Activated CD4-positive, alpha-beta memory T cell treated with anti-CD3 and anti-CD28 coated beads, Interleukin-2, amount 10 ng/mL, durations not matched to agents 7 days and 5 days (primary cell): ENCODE measurements at places on chromosomes 11 and 22. TPM values are rescaled to one million over a fixed set of nuclear protein-coding genes. Genes with fewer than 3 reads are reported as not detected.

The NXPE2 gene
- total RNA-seq: not detected

The ACRV1 gene
- not detected for total RNA-seq

The SPA17 gene
- total RNA-seq: 3.4 TPM

The FZD4 gene
- total RNA-seq: 0.10 TPM

The OR2D2 gene
- not detected for total RNA-seq

The HTR3A gene
- not detected for total RNA-seq

The CARD16 gene
- total RNA-seq: 98.1 TPM

The TH gene
- total RNA-seq: not detected

The TKFC gene
- 51.5 TPM for total RNA-seq

The CRYBB3 gene
- 0.40 TPM for total RNA-seq

The GLYATL2 gene
- total RNA-seq: not detected

The FAM111A gene
- total RNA-seq: 136 TPM

GRCh38 chr11:57800444-57801182, 39.0 kb downstream of the CTNND1 start:
- H3K27ac ChIP-seq: peak overlapping the region; percentile 49
- H3K36me3 ChIP-seq: peaks cover 9% of the 10 kb centered on the region
- H3K27me3 ChIP-seq: no peaks in the 10 kb centered on the region
- H3K4me3 ChIP-seq: no peak overlapping the region
- DNase-seq: no peak
- peaks cover 30% of the 10 kb centered on the region for H3K4me1 ChIP-seq

GRCh38 chr11:11263238-11264005, 89.6 kb downstream of the CSNK2A3 start:
- H3K36me3 ChIP-seq: no peaks in the 10 kb centered on the region
- H3K4me3 ChIP-seq: no peak overlapping the region
- no peak overlapping the region for H3K27ac ChIP-seq

DNA sequence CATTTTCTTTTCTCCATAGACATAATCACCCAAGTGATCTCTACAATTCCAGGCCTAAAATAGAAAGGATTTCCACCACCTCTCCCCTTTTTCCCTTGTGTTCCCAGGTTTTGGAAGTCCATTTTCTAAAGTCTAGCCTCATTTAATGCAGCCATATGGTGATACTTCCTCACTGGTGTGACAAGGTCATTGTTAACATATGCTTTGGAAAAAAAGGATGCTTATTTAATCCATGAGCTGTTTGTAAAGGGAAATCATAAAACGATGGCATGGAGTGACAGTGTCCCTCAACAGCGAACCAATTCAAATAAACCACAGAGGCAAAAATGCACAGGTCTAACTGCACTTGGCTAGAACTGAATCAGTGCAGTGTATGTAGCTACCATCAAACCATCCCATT, 26.6 kb downstream of the GRIA4 start:
- DNase-seq: no peak
- no peak overlapping the region for H3K27ac ChIP-seq
- H3K27me3 ChIP-seq: no peaks in the 10 kb centered on the region
- H3K4me3 ChIP-seq: no peak overlapping the region
- H3K4me1 ChIP-seq: no peaks in the 10 kb centered on the region

GRCh38 chr11:4441515-4441914, 7.6 kb upstream of the OR52K2 start:
- H3K27me3 ChIP-seq: peaks cover 10% of the 10 kb centered on the region
- H3K27ac ChIP-seq: no peak overlapping the region
- no peaks in the 10 kb centered on the region for H3K4me1 ChIP-seq
- H3K36me3 ChIP-seq: no peaks in the 10 kb centered on the region
- DNase-seq: no peak
- no peak overlapping the region for H3K4me3 ChIP-seq

DNA sequence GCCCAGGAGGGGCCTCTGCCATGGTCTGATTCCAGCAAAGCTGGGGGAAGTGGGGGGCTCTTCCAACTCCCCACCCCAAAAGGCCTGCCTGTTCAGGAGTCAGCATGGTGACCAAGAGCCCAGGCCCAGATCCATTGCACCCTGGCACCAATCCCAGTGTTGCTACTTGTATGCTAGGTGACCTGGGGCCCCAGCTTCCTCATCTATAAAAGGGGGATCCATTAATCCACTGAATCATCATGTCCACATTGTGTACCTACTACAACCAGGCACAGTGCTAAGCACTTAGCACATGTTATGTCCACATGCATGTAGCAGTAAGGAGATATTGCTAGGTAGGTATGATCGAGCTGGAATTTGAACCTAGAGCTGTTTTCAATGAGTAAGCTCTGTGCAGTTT, 2.0 kb downstream of the SYT12 start:
- no peaks in the 10 kb centered on the region for H3K36me3 ChIP-seq
- peaks cover 25% of the 10 kb centered on the region for H3K4me1 ChIP-seq
- no peak overlapping the region for H3K4me3 ChIP-seq
- no peak overlapping the region for H3K27ac ChIP-seq
- no peak for DNase-seq
- peaks cover 65% of the 10 kb centered on the region for H3K27me3 ChIP-seq

- H3K4me3 ChIP-seq: no peak overlapping the region
- H3K36me3 ChIP-seq: peaks cover 5% of the 10 kb centered on the region
- H3K4me1 ChIP-seq: peaks cover 38% of the 10 kb centered on the region
- no peaks in the 10 kb centered on the region for H3K27me3 ChIP-seq
- peak overlapping the region; percentile 96 for H3K27ac ChIP-seq
Measured at GRCh38 chr11:65471447-65471891, 27.4 kb upstream of the MALAT1 start.

DNA sequence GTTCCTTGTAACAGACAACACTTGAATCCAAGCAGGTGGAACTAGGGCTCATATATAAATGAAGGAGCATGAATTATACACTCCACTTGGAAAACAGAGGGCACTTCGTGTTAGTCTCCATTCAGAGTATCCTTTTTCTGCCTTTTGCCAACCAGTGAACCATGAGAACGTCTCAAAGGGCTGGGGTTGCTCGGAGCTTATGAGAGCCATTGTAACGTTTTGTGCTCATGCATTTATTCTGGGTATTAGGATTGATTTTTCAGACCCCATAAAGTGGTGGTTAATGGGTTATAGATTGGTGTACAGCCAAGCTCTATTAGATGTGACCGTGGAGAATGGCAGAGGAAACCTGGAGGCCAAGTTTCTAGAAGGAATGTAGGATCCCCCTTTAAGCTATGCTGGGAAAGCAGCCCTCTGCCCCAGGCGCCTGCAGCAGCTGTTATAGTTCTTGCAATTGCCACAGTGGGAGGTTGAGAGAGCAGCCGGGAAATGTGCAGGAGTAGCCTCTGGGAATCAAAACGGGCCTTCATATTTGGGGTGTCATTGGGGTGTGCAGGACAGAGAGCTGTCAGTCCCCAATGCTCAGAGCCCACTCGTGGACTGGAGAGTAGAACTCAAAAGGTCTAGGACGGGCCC, 54.6 kb upstream of the ASPHD2 start:
- peaks cover 4% of the 10 kb centered on the region for H3K4me1 ChIP-seq
- H3K27me3 ChIP-seq: peaks cover 30% of the 10 kb centered on the region
- no peaks in the 10 kb centered on the region for H3K36me3 ChIP-seq
- no peak for DNase-seq

DNA sequence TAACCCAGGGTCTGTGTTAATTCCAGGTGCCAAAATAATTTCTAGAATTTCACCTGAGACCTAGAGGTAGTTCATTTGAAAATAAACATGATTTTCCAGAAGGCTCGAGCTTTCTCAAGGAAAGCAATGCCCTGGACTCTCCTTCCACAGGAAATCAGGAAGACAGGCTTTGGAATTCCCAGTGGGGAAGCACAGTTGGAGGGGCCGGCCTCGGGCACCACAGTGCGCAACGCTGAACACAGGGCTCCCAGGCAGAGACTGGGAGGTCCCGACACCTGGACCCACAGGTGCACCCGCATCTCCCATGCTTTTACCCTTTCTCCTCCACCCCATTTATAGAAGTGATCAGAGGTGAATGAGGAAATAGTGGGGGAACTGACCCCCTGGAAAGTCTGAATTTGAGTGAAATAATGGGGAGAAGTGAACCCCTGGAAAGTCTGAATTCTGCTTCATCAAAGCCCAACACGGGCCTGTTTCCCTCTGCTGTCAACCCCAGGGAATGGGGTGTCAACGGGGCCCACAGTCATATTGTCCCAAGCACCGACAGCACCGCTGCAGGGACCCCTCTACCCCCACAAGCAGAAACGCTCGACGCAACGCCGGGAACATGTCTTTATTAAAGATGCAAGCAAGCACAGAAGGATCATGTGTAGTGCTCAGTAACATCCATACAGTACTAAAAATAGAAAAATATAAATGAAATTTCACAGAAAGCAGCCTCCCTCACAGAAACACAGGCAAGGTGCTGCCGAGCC, 12.0 kb upstream of the EFCAB6 start:
- H3K4me1 ChIP-seq: no peaks in the 10 kb centered on the region
- H3K36me3 ChIP-seq: no peaks in the 10 kb centered on the region
- H3K27me3 ChIP-seq: peaks cover 2% of the 10 kb centered on the region
- DNase-seq: no peak
- H3K4me3 ChIP-seq: no peak overlapping the region

DNA sequence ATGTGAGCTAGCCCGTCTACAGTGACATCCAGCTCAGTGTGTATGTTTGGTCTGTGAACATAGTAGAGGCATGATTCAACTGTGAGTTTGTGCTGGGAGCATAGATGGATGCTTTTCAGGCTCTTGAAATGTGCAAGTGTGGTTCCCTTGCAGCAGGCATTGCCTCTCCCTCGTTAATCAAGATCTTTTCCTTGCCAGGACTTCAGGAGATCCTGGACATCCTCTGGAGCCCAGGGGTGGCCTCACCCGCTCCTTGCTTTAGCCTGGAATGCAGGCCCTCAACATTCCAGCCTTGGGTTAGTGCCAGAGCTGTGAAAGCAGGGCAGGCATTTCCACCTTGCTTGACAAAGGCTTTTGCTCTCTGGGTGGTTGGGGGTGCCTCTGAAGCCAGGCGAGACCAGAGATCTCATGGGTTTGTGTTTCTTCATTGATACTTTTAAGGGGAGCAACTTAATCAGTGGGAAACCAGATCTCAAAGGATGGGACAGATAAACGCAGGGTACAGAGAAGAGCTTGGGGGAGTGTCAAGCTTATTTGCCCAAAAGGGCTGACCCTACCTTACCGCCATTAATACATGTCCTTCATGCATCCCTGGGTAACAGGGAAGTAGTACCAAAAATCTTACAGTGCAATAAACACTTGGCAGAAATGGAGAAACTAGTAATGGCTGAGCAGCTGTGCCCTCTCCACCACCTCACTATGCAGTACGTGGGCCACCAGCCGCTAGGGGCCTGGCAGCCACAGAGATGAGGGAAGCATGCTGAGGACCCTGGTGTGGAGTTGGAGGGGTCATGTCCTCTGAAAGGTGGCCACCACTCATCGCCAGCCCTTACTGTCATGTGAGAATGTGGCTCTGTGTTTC, 72.1 kb downstream of the PTPRJ start:
- peaks cover 83% of the 10 kb centered on the region for H3K4me1 ChIP-seq
- no peak overlapping the region for H3K4me3 ChIP-seq
- peak overlapping the region; percentile 44 for H3K27ac ChIP-seq
- no peaks in the 10 kb centered on the region for H3K27me3 ChIP-seq
- peaks cover 42% of the 10 kb centered on the region for H3K36me3 ChIP-seq
- no peak for DNase-seq

DNA sequence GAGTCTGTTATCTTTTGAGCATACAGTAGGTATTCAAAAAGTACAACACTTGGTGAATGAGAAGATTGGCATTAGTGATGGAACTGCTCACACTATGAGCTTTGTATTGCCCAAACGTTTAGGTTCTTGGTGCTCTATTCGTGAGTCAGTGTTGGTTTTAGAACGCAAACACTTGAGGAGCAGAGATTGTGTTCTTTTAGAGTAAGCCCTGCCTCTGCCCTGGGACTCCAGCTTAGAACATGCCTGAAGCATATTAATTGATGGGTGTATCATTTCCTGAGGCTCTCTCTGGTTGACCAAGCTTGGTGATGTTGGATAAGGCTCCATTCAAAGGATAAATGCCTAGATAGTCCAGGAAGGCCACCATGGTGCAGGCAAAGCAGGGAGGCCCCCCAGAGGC, 10.9 kb downstream of the MTNR1B start:
- no peaks in the 10 kb centered on the region for H3K36me3 ChIP-seq
- H3K27me3 ChIP-seq: peaks cover 3% of the 10 kb centered on the region
- H3K27ac ChIP-seq: no peak overlapping the region
- no peak for DNase-seq
- H3K4me1 ChIP-seq: no peaks in the 10 kb centered on the region
- no peak overlapping the region for H3K4me3 ChIP-seq

- H3K36me3 ChIP-seq: no peaks in the 10 kb centered on the region
- H3K4me1 ChIP-seq: no peaks in the 10 kb centered on the region
- H3K27ac ChIP-seq: no peak overlapping the region
- H3K4me3 ChIP-seq: no peak overlapping the region
- no peaks in the 10 kb centered on the region for H3K27me3 ChIP-seq
- no peak for DNase-seq
Measured at GRCh38 chr11:2748061-2748813, 48.4 kb upstream of the KCNQ1OT1 start.

DNA sequence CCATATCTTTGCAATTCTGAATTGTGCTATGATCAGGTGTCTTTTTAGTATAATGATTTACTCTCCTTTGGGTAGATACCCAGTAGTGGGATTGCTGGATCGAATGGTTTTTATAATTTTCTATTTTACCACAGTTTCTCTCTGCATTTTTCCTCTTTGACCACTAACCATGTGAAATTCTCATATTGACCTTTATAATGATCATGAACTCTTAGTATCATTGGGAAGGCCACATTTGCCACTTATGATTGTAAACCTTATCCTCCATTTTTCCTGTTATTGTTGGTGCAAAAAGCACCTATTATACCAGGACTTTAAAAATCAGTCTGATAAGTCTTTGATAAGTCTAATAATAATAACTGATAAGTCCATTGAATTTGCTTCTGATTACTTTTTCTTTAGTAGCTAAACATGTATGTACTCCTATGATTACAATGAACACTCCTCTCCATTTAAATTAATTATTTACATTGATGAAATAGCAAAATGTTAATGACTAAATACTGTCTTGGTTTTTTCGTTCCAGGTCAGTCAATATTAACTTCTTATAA, 9.6 kb downstream of the NEAT1 start:
- peak overlapping the region; percentile 72 for H3K27ac ChIP-seq
- no peaks in the 10 kb centered on the region for H3K27me3 ChIP-seq
- peaks cover 78% of the 10 kb centered on the region for H3K36me3 ChIP-seq

DNA sequence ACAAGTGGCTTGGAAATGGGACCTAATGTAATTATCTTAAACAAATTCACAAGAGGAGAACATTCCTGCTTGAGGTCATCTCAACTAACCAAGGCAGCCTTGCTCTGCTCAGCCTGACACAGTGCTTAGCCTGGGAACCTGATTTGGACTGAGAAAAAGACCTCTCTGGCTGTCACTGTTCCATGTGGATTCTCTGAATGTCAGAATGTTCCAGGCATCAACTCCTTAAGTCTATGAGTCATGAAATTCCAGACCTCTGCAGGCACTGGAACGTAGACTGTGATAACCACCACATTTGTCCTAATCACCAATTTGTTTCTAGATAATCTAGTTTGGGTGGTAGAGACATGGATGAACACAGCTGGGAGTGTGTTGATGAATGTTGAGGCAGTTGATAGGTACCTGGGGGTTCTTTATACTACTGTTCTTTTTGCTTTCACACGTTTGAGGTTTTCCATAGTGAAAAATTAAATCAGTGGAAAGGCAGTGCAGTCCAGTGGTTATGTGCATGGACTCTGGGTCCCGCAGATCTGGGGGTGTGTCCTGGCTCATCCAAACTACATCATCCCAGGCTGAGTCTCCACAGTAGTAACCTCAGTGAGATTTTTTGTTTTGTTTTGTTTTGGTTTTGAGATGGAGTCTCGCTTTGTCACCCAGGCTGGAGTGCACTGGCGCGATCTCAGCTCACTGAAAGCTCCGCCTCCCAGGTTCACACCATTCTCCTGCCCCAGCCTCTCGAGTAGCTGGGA, 269.6 kb downstream of the MN1 start:
- H3K4me1 ChIP-seq: no peaks in the 10 kb centered on the region
- DNase-seq: no peak
- H3K27me3 ChIP-seq: no peaks in the 10 kb centered on the region
- no peaks in the 10 kb centered on the region for H3K36me3 ChIP-seq
